ENCODE measurements at places on chromosomes 3 and 15. TPM values are rescaled to one million over a fixed set of nuclear protein-coding genes. Genes with fewer than 3 reads are reported as not detected.

The GOLGA8R gene
- 3.2 TPM for total RNA-seq

The HCLS1 gene
- total RNA-seq: 30.6 TPM

The ANKRD34C gene
- not detected for total RNA-seq

The ZNF501 gene
- 8.4 TPM for total RNA-seq

The CX3CR1 gene
- total RNA-seq: 0.31 TPM

The OR5K2 gene
- total RNA-seq: not detected

GRCh38 chr3:140767566-140767965 is 89.7 kb downstream of the TRIM42 start:
- ATAC-seq: no peak

GRCh38 chr3:11499144-11499543 is 144.6 kb downstream of the VGLL4 start:
- ATAC-seq: peak; percentile 79

DNA sequence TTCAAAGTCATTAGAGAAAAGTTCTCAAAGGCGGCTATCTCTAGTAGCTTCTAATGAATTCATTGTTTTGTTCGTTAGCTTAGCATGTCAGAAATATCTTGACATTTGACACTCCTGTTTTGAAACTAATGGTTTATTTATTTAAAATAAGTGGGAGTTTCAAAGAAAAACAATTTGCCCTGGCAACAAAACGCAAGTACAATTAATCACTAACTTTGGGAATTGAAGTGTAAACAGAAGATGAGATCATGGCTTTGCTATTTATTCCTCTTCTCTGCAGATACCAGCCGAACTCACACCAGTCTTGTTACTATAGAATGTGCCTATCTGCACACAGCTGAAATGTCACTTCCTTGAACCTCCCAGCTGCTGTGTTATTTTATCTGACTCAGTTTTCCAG is 27.5 kb downstream of the MASP1 start:
- no peak for ATAC-seq

DNA sequence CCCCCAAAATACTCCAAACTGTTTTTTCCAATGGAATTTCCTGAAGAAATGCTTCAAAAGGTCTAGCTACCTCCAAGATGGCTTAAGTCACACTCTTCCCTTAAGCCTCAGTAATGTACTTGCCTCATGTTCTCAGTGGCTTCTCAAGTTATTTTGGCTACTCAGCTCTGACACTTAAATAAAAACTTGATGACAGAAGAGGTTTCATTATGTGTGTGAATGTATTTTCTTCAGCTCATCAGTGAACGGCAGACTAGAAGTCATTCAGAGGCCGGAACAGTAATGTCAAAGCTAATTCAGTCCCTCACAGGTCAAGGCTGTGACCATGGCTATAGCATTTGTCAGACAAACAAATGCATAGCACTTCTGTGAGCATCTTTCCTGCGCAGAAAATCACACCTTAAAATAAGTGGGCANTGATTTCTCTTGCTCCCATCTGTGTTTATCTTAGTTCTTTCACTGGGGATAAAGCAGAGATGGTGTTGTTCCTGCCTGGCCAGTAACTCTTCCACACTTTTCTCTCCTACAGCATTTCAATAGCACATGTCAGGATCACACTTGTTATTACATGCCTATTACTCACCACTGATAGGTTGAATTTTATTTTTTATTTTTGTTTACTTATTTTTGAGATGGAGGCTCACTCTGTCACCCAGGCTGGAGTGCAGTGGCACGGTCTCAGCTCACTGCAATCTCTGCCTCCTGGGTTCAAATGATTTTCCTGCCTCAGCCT is 68.5 kb upstream of the PLCL2 start:
- ATAC-seq: no peak

DNA sequence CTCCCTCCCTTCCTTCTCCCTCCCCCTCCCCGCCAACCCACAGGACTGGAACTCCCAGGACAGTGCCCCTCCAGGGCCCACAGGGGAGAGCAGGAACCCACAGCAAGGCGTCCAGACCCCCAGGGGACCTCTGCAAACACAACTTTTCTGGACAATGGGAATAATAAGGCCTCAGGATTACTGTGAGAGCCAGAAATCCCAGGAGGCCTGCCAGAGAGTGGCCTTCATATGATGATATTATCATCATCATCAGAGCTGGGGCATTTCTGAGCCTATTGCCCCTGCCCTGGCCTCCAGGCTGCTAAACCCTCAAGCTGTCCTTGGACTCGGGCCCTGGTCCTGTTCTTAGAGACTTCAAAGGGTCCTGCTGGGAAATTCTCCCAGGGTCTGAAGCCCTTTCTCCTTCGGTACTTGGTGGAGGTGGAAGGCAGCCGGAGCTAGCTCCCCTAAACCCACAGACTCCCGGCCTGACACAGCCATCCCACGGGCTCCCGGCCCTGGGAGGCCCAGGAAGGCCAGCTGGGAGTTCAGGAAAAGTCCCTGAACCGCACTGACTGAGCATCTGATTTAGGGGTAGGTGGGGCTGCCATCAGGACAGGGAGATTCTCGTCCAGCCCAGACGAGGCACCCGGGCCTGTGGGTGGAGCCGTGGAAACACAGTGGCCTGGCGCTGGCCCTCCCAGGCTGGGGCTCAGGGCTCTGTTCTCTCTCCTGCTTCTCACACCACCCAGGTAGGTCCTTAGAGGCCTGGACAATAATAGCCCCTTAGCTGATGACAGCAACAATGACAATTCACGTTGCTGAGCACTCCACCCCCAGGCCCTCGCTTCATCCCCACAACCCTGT is 4.9 kb downstream of the CALML4 start:
- peak; percentile 35 for ATAC-seq

GRCh38 chr3:101853982-101854381 is 4.7 kb downstream of the NFKBIZ start:
- ATAC-seq: no peak

GRCh38 chr15:50256188-50257041 is 9.1 kb downstream of the HDC start:
- no peak for ATAC-seq

DNA sequence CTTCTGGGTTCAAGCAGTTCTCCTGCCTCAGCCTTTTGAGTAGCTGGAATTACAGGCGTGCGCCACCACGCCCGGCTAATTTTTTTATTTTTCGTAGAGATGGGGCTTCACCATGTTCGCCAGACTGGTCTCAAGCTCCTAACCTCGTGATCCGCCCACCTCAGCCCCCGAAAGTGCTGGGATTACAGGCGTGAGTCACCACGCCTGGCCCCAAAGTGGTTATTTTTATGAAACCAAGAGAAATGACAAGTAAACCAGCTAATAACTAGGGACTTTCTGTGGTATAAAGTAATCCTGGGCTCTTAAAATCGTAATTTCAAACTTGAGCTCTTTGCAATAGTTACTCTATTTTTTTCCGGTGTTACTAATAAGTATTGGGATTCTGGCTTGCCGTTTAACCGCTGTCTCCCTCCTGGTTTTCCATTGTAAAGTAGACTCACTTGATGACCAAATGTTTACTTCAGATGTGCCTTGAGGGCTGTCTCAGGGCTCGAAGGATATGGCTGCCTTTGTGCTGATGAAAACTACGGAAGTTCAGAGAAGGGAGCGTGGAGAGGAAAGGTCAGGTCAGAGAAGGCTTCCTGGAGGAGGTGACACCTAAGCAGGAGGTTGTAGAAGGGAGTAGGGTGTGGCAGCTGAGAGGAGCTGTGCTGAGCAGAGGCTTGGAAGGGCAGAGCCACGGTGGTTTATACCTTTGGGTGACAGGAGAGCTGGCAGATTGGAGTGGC is 4.2 kb downstream of the ZSCAN2 start:
- no peak for ATAC-seq

DNA sequence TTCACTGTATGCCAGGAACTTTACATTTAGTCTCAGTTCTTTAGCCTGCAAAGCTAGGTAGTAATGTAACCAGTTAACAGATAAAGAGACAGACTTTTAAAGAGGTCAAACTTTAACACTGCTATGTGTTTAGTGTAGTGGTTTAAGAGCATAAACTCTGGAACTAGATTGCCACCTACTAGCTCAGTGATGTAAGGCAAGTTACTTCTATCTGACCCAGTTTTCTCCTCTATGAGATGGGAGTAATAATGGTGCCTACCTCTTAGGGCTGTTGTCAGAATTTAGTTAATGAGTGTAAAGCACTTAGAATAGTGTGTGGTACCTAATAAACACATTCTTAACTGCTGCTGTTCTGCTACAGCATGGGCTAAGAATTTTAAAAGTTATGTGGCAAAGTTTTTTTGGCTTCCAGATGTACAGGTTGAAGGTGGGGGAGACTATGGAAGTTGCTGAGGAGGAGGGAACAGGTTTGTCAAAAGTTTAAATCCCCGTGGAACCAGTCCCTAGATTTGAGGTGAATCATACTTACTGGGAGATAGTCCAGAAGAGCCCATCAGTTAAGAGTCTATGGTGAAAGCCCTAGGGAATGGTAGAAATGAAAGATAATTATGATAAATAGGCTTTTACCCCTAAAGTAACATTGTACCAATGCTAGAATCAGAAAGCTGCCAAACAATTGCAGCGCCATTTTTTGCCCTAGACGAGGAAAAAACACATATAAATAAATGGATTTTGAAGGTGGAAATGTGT is 13.9 kb downstream of the TSC22D2 start:
- no peak for ATAC-seq

- ATAC-seq: no peak
Observed at GRCh38 chr3:138394156-138394555, 40.3 kb upstream of the ESYT3 start.

DNA sequence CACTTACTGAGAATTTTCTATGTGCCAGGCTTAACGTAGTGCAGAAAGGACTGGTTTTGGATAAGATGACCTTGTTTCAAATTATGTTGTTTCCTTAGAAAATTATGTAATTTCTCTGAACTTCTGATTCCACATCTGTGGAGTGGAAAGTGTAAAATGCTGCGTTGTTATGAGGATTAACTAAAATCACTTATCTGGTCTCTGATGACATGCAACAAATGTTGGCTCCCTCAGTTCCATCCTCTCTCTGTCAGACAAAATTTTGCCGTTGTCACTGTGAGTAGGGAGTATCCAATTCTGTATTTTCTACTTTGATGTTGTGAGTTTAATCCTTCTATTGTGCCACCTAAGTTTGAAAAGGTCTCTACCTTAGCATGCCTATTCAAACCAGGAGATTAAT is 175.5 kb downstream of the KCNMB2 start:
- no peak for ATAC-seq

GRCh38 chr3:114660808-114661207 is 367.0 kb downstream of the TIGIT start:
- no peak for ATAC-seq

DNA sequence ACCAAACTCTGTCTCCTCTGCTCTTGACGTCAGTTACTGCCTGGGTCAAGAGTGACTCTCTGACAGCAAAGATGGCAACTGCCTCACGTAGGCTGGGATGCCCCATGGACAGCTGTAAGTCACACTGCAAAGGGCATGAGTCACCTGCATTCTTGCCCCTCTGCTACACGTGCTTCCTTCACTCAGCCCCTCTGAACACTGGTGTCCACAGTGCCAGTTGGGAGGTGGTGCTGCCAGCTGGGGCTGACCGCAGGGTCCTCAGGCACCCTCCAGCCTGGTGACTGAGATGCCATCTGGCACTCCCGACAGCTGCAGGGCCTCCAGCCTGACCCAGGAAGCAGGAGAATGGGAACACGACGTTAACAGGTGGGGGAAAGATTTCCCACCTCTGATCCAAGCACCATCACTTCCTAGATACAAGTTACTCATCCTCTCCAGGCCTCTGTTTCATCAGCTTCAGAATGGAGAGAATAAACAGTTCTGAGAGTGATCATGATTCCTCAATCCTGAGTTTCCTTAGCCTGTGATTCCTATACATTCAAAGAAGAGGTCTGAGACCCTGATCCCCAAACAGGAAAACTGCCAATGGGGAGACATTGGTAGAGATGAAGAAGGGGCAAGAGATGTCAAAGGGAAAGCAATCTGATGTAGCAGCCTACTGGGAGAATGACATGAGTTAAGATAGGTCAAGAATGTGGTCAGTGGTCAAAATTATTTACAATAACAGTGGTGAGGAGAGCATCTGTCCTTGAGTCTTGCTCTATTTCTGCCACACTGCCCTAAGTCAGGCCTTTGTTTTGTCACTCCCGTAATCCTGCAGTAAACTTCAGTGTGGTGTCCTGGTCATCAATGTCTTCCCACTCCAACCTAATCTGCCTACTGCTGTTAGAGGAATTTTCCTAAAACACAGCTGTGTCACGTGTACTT is 86.1 kb upstream of the BCL6 start:
- ATAC-seq: no peak

- ATAC-seq: no peak
Observed at GRCh38 chr3:172102123-172102882, 62.9 kb downstream of the FNDC3B start.

DNA sequence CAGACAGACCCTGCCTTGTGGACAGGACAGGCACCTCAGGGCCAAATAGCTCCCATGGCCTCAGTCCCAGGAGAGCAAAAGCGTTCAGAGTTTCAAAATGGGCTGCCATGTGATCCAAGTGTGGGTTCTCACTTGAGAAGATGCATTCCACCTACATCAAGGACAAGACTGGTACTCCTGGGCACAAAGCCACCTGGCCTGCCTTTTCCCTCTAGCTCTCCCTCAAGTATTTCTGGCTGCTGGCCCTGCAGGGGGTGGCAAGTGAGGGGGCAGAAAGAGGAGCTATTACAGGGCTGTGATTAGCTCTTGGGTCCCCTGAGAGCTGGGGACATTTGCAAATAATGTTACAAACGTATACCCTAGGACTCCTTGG is 6.5 kb upstream of the COL7A1 start:
- ATAC-seq: no peak

DNA sequence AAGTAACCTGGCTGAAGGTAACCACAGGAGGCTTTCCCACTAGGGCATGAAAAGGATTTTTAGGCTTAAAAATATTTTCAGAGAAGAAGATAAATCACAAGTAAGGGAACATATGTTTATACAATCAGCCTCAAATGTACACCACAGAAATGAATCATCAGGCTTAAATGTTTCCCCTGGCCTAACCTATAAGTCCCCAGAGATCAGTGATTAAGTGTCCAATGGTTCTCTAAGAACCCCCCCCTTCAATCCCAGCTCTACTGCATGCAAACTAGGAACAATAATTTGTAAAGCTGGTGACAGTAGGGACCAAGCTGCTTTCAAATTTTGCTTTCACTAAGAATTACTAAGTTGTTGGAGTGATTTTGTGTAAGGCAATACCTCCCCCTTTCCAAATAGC is 431.6 kb upstream of the LMCD1 start:
- ATAC-seq: no peak

DNA sequence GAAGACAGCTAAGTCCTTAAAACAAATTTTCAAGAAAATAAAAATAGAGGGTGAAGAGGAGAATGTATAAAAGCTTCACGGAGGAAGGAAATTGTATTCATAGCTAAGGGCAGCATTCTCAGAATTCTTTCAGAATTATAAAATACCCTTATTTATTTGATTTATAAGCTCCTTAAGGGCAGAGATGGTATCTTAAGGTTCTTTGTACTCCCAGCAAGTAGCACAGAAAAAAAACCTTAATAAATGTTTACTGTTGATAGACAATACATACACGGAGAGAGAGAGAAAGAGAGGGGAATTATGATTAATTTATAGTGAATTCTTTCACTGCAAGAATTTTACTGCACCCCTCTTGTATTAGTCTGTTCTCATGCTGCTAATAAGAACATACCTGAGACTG is 375.6 kb upstream of the CCDC54 start:
- no peak for ATAC-seq

GRCh38 chr3:197298945-197299854 is 788 bp upstream of the DLG1 start:
- no peak for ATAC-seq

All from gastroesophageal sphincter (tissue), 4 donors.